ENCODE measurements at places on chromosomes 5 and 9. TPM values are rescaled to one million over a fixed set of nuclear protein-coding genes. Genes with fewer than 3 reads are reported as not detected.

The INPP5E gene
- total RNA-seq, result 3.3 TPM

The FSTL4 gene
- total RNA-seq, result not detected

The OXCT1 gene
- total RNA-seq, result 10.7 TPM

The SPEF2 gene
- total RNA-seq, result 4.5 TPM

The EGFLAM gene
- 4.9 TPM for total RNA-seq

- no peak for DNase-seq
Observed at GRCh38 chr5:41708604-41708940, 161.7 kb downstream of the OXCT1 start.

DNA sequence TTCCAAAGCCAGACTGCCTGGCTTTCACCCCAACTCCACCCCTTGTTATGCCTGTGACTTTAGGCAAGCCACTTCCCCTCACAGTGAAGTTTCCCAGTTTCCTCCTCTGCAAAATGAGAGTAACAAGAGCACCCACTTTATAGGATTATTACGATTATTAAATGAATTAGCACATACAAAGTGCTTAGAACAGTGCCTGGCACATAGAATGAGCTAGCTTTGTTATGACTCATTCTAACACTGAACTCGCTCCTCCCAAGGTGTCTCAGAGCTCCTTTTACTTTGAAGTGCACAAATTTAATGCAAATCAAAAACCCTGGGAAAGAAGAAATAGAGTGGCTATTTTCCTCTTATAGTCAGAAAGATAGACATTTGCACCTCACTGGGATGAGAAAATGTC lies 34.3 kb downstream of the DNAH5 start:
- DNase-seq, result no peak

- DNase-seq, result no peak
Observed at GRCh38 chr5:1430121-1430795, 15.0 kb downstream of the SLC6A3 start.
